ENCODE measurements at places on chromosomes 7 and 10.
A peak's percentile ranks its signal among the peaks of the same experiment; 100 is the strongest.

DNA sequence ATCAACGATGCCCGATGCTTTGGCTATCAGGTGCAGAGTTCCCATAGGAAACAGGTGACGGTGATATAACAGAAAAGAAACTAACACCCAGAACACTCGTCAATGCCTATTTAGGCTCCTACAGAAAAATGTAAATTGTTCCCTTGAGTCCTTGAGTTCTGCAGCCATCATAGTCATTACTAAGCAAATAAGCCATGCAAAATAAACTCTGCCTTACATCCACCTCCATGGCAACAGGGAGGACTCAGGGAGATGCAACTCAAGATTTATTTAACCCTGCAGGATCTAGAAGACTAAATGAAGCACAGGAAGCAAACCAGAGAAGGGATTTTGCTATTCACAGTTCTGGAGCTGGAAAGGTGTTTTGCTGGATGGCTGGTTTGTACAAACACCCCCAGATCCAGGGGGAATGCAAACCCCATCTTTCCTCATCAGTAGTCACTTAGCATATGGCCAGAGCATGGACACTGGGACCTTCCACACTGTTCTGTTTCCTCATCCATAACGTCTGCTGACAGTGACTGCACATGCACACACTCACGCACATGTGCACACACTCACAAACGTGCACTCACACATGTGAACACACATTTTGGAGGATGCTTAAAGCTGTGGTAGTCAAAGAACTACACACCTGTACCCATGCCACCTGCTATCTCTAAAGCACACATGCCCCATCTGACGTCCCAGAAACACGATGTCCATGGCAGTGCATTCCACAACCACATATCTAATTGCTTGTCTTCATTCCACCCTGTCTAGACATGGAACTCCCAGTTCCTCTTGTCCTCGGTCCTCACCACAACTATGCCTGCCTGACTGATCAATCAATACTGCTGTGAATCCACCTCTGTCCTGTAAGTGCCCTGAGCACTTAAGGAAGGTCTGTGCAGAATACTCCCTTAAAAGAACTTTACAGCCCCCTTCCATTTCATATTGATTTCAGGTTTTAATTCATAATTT, 178.2 kb downstream of the COBL start:
- DNase-seq: no peak

GRCh38 chr7:122457969-122458368, 153.4 kb upstream of the FEZF1 start:
- DNase-seq: no peak

GRCh38 chr7:95035295-95035694, 127.9 kb downstream of the PPP1R9A start:
- DNase-seq: no peak

DNA sequence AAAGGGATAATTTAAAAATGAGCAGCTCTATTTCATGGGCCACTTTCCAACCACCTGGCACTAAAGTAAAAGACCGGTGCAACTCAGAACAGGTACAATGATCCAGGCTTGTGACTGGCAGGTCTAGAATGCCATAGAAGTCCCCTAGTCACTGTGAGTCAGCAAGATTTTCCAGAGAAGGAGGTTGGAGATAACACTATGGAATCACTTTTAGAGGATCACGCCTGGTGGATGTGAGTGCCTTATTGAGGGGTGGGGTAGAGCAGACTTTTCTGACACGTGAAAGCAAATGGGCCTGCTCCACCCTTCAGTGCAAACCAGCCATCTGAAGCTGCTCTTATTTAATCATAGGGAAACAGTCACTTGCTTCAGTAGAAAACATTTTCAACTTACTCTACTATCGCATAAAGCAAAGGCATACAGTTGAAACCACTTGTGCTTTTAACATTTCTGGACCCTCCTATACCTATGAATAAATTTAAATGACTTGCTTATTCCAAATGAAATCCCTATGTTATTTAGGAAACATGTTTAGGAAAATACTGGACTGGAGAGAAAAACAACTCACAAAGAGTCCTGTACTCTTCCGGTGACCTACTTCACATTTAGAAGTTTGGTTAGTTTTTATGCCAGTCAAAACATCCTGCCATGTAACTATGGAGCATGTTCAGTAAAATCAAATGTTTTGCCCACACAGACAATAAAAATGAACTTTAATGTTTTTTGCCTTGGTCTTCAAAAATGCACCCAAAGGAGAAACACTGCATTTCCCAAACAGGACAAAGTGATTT, 21.5 kb upstream of the AKR1C1 start:
- DNase-seq: no peak

GRCh38 chr7:129376076-129376777, 58.0 kb upstream of the STRIP2 start:
- DNase-seq: peak; percentile 15

GRCh38 chr7:2823130-2823529, 21.0 kb downstream of the GNA12 start:
- DNase-seq: no peak

- DNase-seq: no peak
Observed at GRCh38 chr7:97167176-97167575, 49.7 kb downstream of the SDHAF3 start.

DNA sequence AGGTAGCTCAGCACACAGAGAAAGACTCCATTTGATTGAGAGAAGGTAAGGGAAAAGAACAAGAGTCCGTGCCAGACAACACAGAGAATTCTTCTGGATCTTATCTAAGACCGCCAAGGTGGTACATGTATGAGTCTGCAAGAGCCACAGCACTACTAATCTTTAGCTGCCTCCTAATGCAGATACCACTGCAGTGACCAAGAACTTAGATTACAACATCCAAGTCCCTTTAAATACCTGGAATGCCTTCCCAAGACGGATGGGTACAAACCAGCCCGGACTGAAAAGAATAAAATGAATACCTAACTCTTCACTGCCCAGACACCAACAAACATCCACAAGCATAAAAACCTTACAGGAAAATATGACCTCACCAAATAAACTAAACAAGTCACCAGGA, 33.3 kb downstream of the TFEC start:
- DNase-seq: no peak

DNA sequence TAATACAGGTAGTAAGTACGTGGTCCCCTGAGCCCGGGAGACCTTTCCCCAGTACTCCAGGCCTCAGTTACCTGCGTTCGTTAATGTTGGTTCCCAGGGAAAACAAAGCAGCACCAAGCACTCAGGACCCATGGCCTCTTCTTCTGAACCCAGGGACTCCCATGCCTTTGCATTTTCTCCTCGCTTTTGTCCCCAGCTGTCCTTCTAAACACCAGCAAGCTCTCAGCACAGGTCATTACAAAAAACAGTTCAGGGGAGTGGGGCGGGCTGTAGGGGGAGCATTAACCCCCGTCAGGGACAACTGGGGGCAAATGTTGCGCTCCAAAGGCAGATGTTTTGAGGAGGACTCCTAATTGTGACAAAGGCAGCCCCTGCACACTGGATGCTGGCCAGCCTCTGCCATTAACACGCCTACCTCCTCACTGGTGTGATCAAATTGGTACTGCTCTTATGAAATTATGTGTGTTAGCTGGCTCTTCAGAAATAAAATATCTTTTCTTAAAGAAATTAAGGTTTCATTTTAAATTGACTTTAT, 80.5 kb upstream of the LRGUK start:
- no peak for DNase-seq

GRCh38 chr7:130951976-130952876, 218.2 kb upstream of the KLF14 start:
- DNase-seq: no peak

GRCh38 chr7:88771417-88771816, 11.9 kb downstream of the ZNF804B start:
- no peak for DNase-seq

- DNase-seq: no peak
Observed at GRCh38 chr7:6545398-6546126, 5.7 kb downstream of the GRID2IP start.

DNA sequence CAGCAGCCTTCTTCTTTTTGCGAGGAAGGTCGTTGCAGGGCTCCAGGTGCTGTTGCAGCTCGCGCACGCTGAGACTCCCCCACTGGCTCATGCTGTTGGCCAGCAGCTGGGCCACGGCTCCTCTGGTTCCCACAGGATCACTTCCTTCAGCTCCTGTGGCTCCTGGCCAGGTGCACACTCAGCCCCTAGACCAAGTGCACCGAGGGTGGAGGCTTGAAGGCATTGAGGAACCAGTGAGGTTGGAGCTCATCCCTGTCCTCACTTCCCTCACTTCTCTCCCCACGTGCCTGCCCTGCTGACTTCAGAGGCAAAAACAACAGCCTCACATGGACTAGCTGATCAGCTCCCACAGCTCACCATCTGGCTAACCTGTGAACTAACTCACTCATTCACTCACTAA, 46.2 kb upstream of the ADRB1 start:
- no peak for DNase-seq

DNA sequence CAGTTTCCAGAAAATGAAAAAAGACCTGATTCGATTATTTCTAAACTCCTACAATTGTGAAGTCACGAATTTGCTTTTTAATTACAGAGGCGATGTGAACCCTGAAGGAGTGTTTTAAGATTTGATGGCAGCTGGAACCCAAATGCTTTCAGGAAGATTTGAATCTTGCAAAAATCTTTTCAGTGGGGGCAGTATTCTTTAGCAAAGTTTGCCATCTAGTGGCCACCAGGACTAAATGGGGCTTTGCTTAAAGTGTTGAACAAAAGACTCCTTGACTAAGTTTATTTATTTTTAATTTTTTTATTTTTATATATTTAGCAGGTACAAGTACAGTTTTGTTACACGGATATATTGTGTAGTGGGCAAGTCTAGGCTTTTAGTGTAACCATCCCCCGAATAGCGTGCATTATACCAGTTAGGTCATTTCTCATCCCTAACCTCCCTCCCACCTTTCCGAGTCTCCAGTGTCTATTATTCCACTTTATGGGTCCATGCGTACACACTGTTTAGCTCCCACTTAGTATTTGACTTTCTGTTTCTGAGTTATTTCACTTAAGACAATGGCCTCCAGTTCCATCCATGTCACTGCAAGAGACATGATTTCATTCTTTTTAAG, 98.8 kb downstream of the CACNB2 start:
- DNase-seq: peak; percentile 69

DNA sequence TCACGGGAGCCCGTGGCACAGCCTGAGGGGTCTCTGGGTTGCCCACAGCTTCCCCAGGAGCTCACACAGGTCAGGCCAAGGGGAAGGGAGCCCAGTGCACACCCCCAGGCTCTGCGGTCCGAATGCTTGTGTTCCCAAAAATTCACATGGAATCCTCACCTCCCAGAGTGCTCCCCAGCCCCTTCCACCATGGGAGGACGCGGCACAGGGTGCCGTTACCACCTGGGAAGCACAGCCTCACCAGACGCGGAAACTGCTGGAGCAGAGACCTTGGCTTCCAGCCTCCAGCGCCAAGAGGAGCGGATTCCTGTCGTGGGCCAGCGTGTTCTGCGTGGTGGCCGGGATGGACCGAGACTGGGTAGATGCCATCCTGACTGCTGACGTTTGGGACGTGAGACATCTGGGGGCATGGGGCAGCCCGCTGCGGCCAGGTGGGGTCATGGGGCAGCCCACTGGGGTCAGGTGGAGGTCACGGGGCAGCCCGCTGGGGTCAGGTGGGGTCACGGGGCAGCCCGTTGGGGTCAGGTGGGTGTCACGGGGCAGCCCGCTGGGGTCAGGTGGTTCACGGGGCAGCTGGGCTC, 149.4 kb downstream of the WDR37 start:
- no peak for DNase-seq

DNA sequence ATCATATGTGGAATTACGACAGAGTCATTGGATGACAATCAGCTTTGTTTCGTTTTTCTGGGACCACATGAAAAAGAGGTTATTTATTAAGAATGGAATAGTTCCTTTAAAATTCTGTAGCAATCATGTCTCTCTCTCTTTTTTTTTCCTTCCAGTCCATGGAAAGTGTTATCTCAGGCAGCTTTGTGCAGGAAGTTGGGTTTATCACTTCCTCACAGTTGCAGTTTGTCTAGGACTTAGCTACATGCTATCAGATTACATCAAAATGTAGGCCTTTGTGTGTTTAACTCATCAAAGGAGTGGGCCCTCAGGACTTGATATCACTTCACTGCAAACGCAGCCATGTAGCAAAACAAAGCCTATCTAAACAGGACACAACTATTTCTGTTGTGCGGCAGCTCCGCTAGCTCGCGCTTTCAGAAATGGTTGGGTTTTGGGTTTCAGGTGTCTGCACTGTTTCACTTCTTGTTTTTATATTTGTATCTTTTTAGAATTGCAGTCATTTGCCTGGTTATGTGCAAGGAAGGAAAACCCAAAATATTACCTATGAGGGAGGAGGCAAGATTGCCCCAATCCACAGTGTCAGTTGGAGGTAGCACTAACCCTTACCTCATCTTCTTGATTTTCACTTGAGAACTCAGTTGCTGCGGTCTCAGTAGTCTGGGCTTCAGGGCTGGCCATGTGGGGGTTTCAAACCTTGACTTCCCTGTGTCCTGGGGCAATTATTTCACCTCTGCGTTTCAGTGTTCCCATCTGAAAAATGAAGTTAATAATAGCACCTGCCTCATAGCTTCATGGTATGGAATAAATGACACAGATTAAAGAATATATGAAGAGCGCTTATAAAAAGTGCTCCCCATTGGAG, 66.7 kb downstream of the HHEX start:
- DNase-seq: no peak

DNA sequence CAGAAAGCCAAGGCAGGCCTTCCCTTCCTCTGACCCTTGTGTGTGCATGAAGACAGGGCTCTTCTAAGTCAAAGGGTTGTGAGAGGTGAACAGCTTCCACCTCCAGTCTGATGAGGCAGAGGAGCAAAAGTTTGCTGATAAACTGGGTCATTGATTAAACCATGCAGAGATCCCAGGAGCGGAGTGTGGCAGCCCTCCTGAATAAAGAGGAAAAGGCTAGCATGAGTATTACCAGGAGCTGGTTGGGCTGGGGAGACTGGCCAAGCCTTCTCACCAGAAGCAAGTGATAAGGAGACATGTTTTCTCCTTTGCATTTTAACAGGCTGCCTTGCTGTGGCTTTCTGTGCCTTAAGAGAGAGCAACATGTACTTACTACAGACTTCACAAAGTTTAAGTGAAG, 10.2 kb downstream of the LMOD2 start:
- no peak for DNase-seq

GRCh38 chr7:50145801-50146338, 52.8 kb upstream of the ZPBP start:
- DNase-seq: no peak

GRCh38 chr10:22427890-22428571, 82.7 kb downstream of the SPAG6 start:
- DNase-seq: peak; percentile 95

- no peak for DNase-seq
Observed at GRCh38 chr10:108696792-108697477, 1226.4 kb downstream of the XPNPEP1 start.

Data from AG10803 (cell line).